ENCODE measurements at places on chromosomes 6 and 20. TPM values are rescaled to one million over a fixed set of nuclear protein-coding genes. Genes with fewer than 3 reads are reported as not detected.

GRCh38 chr6:86595641-86596040 lies 341.7 kb upstream of the HTR1E start:
- no peak for DNase-seq

- DNase-seq = no peak
These were observed 53.7 kb downstream of the MOCS1 start for GRCh38 chr6:39880594-39880993.

The EIF6 gene
- 232 TPM for total RNA-seq

DNA sequence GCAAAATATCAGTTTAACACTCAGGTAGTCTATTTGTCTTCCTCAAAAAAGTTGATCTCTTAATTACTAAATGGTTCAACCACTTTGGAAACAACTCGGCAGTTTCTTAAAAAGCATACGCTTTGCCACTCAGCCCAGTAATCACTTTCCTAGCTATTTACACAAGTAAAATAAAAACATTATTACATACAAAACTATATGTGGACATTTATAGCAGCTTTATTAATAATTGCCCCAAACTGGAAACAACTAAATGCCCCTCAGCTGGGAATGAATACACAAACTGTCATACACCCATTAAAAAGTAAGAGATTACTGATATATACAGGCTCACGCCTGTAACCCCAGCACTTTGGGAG lies 7.4 kb downstream of the EEF1A1 start:
- DNase-seq = no peak

The TSHZ2 gene
- total RNA-seq = 26.0 TPM

GRCh38 chr6:148440877-148441453 lies 98.3 kb downstream of the SASH1 start:
- no peak for DNase-seq

DNA sequence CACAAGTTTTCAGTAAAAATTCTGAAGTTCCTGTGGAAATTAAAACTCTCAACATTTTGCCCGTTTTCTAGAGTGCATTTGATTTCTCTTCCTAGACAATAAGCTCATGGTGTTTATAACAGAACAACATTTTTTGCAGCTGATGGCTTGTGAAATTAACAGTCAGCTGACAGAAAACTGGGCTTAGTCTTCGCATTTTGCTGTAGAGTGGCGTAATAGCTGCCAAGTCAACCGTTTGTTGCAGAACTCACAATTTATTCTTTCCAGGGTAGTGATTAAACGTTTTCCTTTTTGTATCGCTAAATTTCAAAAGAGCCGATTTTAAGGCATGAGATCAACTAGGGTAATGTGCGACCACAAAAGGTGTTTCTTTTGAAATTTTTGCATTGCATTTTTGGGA lies 1.4 kb downstream of the SPO11 start:
- DNase-seq = no peak

The DNMT3B gene
- total RNA-seq = 0.93 TPM

The NR2E1 gene
- not detected for total RNA-seq

The HNF4A gene
- not detected for total RNA-seq

The PRSS35 gene
- not detected for total RNA-seq

- DNase-seq = no peak
These were observed 13.3 kb upstream of the WTAP start for GRCh38 chr6:159713984-159714383.

DNA sequence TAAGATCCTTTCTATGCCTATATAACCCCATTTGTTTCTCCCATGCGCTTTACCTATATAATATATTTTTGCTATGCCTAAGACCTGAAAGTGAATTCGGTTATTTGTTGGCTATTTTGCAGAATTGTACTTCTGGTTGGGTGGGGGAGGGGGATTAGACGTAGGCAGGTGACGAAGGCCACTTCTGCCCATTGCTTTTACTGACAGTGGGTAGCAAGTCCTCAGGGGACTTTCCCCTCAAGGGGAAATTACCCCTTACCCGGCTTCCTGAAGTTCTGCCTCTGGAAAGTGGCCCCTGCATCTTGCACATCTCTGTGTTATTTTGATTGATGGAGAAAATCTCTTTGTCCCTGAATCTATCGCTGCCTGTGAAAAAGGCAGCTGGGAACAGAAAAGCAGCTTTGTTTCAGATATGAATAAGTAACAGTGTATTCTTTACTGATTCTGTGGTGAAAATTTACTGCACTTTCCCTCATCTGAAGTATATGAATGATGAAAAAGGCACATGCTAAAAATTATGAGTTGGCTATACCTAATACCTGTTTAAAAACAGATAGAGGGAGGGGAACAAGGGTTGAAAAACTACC lies 133.9 kb downstream of the UTRN start:
- no peak for DNase-seq

GRCh38 chr20:38883081-38883980 lies 42.9 kb upstream of the FAM83D start:
- no peak for DNase-seq

DNA sequence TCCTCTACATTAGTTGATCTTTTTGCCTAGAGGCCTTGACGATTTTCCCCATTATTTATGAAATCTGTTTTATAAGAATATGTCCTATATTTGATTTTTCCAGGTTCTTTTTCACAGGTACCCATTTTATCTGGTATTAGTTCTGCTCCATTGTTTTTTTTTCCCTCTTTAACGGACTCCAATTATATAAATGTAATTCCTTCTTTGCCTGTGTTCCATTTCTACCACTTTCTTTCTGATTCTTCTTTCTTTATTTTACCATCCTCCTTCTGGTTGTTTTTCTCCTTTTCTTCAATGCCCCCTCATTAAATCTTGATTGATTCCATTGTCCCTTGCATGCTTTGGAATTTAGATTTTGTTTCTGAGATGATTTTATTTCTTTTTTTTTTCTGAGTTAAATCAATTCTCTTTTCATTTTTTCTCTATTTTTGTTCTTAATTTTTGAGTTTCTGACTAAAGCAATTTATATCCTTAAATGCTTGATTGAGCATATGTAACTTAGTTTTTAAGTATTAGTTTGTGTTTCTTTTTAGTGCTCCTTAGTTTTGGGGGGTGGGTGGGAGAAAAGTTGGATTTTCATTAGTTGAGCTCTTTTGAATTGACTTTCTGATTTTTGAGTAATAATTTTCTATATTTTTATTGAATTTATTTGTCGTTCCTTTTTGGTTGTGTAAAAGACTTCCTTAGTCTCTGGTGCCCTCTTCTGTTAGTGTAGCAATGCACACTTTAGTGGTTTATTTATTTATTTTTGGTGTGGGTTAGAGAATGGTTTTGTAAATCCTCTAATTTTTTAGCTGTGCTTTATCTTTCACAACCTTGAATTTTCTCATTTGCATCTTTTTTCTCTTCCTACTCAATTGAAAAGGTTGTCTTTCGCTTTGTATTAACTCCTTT lies 140.8 kb downstream of the FARS2 start:
- no peak for DNase-seq

GRCh38 chr6:10272591-10272990 lies 142.3 kb downstream of the TFAP2A start:
- DNase-seq = no peak

DNA sequence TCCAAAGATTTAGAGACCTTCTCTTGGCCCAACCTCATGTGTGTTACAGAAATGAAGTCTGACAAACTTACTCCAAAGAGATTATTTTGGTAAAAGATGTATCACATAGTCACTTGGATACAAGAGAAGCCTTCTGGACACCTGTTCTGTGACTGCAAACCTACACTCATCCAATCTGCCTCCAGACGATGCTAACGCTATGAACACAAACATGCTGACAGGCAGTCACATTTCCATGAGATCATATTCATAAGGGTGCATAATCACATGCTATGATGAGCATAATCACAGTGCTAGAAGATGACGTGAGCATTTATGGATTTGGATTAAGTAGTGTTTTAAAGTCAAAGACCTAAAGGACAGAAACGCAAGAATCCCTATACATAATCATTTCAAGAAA lies 340.2 kb downstream of the HACE1 start:
- DNase-seq = no peak

DNA sequence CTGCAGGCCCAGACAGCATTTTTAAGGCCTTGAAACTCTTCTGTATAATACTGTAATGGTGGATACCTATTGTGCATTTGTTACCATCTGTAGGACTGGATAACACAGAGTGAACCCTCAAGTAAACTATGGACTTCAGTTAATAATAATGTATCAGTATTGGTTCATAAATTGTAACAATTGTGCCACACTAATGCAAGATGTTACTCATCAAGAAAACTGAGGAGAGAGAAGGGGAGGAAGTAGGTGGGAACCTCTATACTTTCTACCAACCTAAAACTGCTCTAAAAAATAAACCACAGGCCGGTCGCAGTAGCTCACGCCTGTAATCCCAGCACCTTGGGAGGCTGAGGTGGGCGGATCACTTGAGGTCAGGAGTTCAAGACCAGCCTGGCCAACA lies 10.8 kb downstream of the MAPK13 start:
- no peak for DNase-seq

DNA sequence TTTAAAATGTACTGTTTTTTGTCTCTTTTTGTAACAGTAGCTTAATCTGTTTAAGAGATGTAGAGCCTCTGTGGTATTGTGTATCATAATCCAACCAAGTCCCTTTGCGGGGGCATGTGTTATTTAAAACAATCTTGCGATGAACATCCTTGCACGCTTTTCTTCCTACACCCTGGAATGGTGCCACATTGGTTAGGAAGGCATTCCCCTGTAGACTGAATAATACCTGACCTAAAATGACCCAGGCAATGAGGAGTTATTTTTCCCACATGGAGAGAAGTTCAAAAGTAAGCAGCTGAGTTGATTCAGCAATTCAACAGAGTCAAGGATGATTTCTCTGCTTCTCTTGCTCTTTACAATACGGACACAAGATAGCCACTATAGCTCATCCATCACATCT lies 142.0 kb upstream of the PMEPA1 start:
- no peak for DNase-seq

- DNase-seq = no peak
These were observed 6.3 kb downstream of the BCAS1 start for GRCh38 chr20:54063992-54064676.

The CTAGE9 gene
- not detected for total RNA-seq

DNA sequence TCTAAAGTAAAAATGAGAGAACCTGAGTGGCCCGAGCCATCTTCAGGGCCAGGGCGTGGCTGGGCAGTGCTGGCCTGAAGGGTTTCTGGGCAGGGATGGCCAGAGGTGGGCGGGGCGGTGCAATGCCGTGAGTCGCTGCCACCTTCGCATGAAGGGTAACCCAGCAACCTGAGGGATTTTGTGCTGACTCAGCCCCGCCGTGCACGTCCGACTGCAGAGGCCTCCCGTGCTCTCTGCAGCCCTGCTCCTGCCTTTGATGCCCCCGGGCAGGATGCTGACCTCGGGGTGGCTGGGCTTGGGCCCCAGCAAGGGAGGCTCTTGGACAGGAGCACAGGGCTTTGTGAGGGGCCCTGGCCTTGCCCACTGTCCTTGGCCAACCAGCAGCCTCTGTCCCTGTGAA lies 81.7 kb upstream of the GATA5 start:
- DNase-seq = no peak

- DNase-seq = no peak
These were observed 84.1 kb upstream of the FOXP4 start for GRCh38 chr6:41462033-41462432.

- no peak for DNase-seq
These were observed 213.5 kb upstream of the KCNG1 start for GRCh38 chr20:51236421-51236820.

- no peak for DNase-seq
These were observed 610.4 kb upstream of the IMPG1 start for GRCh38 chr6:76682842-76683241.

The TREM2 gene
- total RNA-seq = not detected

DNA sequence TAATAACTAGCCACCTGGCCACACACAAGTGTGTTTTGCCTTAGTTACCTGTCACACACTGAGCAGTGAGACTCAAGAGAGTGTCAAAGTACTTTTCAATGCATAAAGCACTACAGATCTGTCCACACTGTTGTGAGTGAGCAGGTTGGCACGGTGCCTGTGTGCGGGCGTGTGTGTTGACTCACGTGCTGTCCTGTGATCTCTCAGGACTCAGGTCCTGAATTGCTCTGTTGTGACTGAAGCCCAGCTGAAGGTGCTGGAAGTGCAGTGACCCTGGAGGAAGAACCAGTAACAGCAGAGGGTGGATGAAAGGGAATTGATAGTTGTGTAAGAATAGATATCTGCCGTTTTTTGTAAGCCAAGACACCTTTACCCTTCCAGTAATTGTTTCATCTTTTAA lies 18.3 kb downstream of the SLC16A10 start:
- no peak for DNase-seq

GRCh38 chr6:144248476-144249301 lies 36.4 kb upstream of the UTRN start:
- no peak for DNase-seq

DNA sequence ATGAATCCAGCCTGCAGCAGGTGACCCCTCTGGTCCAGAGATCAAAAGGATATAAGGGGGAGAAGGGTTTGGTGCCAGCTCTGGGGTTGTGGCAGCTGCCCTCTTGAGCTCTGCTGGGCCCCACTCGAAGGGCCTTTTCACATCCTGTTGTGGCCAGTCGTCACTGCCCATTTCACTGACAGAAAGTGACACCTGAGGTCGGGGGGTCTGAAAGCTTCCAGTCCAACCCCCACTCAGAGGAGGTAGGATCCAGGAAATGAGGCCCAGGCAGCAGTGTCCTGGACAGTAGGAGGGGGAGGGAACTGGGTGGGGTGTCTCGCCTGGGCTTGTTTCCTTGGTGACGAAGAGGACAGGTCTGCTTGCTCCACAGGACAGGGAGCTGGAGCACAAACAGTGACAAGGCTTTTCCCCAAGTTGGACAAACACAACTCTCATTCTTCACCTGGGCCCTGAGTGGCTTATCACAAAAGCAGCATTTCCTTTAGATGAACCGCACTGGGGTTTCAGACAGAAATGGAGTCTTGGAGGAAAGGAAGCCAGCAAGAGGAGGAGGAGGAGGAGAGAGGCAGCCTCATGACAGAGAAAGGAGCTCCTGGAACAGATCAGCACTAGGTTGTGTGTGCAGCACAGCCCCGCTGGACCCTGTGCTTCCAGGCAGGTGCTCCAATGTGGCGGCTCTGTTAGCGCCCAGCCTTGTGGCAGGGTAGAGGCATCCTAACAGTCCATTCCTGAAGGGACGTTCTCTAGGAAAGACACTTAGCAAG lies 11.0 kb downstream of the FRS3 start:
- DNase-seq = no peak

DNA sequence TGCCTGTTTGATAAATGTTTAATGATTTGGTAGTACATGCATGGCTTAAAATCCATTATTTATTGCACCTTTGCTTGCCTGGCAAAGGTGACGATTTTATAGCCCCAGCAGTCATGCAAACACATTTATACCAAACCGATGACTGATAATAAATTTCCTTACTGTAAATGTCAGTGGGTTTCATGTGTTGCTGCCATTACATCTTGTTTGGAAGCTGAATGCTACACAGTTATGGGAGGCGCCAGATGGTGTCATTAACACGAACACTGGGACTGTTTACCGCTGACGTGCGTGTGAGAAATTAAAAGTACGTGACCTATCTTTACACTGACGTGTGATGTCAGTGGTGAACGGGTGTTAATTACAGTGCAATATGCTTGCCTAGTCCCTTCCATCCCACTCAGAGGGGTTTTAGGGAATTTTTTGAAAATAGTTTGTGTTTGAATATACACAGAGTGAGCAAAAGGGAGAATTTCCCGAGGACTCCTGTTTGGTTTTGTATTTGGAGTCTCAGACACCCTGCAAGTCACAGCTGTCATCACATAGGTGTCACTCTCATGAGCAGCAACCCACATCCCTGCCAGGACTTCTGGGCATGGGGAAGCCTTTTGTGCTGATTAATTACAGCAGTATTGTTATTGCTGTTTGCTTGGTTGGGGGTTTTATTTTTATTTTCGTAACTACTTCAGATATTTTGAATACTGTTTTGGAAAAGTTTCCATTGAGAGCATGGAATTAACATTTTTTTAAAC lies 151.8 kb upstream of the INSM1 start:
- DNase-seq = no peak

GRCh38 chr6:166411721-166412151 lies 29.0 kb upstream of the MPC1 start:
- DNase-seq = peak; percentile 16

GRCh38 chr6:6629402-6629801 lies 40.9 kb downstream of the LY86 start:
- DNase-seq = no peak

Measured in activated T-helper 1 cell treated with anti-CD3 and anti-CD28 coated beads, Interleukin-12 subunit alpha, Interleukin-12 subunit beta, Interleukin-2, Interleukin-4 antibody, amounts not matched to agents 30 ng/mL and 10 ng/mL and 1 ng/mL, durations not matched to agents 14 hours and 24 hours and 36 hours (primary cell).